Suppressor macrophage treated with lipopolysaccharide for 4 hours (primary cell): ENCODE measurements at places on chromosomes 2 and 18.

GRCh38 chr18:48803951-48804855, 146.6 kb downstream of the SMAD7 start:
- DNase-seq = no peak

GRCh38 chr2:65228263-65228750, 676 bp downstream of the ACTR2 start:
- DNase-seq = peak; percentile 80

- no peak for DNase-seq
Measured at GRCh38 chr2:406876-407275, 119.0 kb upstream of the ALKAL2 start.

GRCh38 chr2:200435379-200435778, 74.5 kb downstream of the KCTD18 start:
- DNase-seq = no peak

GRCh38 chr2:65536596-65536995, 104.2 kb upstream of the SPRED2 start:
- DNase-seq = no peak

- no peak for DNase-seq
Measured at GRCh38 chr18:54241483-54241882, 17.0 kb upstream of the MBD2 start.
